ENCODE measurements at places on chromosomes 1 and 21. TPM values are rescaled to one million over a fixed set of nuclear protein-coding genes. Genes with fewer than 3 reads are reported as not detected.

Gene HES5
- not detected for total RNA-seq

Gene NOS1AP
- total RNA-seq, result 0.18 TPM

Gene ADAMTS1
- total RNA-seq, result 116 TPM

Gene RO60
- total RNA-seq, result 161 TPM

- DNase-seq, result peak; percentile 90
These were observed 118.3 kb upstream of the FGGY start for GRCh38 chr1:59178339-59179187.

- DNase-seq, result no peak
These were observed 139.4 kb downstream of the EDEM3 start for GRCh38 chr1:184615301-184615700.

- DNase-seq, result no peak
These were observed 31.2 kb upstream of the LAPTM5 start for GRCh38 chr1:30788580-30789387.

DNA sequence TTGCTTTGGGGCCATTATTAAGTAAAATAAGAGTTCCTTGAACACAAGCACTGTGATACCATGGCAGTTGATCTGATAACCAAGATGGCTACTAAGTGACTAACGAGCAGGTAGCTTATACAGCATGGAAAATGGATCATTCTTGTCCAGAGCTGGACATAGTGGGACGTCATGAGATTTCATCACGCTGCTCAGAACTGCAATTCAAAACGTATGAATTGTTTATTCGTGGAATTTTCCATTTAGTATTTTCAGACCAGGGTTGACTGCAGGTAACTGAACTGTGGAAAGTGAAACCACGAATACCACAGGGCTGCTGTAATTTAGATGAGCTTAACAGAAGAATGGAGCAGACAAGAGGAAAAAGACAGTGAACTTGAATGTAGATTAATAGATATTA lies 38.9 kb downstream of the CCDC18 start:
- no peak for DNase-seq

DNA sequence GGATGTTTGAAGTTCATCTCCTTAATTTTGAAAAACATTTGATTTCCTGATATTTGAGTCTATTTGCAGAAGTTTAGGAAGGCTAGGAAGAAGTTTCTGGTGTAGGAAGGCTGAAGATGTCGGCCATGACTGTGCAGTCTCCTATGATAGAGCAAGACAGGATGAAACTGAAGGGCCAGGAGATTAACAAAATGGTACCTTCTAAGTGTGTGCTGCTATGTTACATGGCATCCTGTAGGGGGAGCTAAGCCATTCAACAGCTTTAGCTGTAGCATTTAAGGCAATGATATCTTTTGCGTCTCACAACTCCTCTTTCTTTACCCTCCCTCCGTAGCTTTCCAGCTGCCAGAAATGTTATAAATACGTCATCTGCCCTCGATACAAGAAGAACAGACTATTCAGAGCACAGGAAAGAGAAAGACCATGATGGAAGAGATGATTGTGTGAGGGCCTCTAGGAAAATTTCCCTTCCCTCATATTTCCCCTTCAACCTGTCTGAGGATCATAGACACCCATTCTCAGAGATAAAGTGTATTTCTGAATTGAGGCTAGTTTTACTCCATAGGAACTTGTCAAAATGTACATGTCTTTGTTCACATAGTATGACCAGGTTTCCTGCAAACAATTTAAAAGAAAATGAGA lies 61.1 kb downstream of the XCL1 start:
- DNase-seq, result peak; percentile 38

DNA sequence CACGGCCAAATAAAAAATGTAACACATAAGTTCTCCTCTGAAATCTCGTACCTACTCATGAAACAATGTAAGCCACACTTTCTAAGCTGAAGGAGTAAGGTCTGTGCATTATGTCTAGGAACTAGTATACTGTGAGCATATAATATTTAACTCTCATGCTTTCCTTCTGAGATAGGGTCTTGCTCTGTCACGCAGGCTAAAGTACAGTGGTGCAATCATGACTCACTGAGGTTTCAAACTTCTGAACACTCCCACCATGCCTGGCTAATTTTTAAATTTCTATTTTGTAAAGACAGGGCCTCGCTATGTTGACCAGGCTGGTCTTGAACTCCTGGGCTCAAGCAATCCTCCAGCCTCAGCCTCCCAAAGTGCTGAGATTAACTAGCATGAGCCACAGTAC lies 71.3 kb downstream of the AHCTF1 start:
- peak; percentile 19 for DNase-seq

DNA sequence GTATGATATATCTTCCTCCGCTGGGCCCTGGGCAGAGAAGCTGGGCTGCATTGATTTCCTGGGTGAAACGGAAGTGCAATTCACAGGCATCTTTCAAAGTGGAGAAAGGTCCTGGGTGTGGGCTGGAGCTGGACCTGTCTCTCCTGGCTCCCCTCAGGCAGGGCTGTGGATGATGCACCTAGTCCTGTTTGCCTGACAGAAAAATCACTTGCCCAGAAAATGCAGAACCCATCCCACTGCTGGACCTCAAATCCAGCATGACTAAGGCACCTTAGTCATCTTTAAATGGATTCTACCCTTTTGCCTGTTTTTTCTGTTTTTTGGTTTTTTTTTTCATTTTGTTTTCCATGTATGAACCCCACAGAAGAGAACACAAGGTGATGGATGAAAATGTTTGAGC lies 49.7 kb downstream of the MYSM1 start:
- DNase-seq, result peak; percentile 47

DNA sequence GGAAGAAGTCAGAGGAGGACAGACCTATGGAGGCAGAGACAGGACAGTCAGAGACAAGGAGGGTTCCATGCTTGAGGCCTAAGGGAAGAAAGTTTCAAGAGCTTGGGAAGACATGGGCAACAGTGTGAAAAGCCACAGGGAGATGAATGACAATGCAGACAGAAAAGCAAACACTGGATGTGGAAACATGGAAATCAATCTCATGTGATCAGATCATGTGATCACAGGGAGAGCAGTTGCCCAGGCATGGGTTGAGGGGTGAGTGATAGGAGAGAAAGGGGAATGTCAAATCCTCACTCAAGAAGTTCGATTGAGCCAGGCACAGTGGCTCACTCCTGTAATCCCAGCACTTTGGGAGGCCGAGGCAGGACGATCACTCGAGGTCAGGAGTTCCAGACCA lies 17.2 kb downstream of the PTAFR start:
- no peak for DNase-seq

DNA sequence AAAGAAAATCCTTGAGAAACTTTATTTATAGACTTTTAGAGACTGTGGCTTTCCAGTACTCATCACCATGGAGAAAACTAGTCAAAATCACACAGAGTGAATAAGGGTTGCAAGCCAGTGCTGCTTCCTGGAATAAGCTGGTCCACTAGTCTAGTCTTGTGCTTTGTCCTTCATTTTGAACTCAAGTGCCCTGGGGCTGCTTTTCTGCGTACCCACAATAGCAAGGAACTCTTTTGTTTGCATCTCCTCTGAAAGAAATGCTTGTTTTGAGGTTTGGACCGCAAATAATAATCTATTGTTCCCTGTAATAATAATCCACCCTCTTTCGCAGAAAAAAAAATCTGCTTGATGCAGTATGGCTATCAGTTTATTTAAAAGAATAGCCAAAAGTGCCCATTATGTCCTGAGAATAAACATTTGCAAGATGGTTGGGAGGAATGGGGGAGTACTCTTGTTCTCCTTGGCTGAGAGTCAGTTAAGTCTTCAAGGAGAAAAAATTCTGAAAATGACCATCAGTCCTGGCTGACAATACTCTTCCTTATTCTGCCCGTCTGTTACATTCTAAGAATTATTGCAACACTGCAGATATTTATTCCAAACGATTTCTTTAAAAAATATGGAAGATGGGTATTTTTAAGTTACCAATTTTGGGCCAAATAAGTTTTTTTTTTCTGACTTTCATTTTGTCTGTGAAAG lies 41.9 kb downstream of the MPZL1 start:
- no peak for DNase-seq

- peak; percentile 28 for DNase-seq
These were observed at the start of gene SELENON for GRCh38 chr1:25799935-25800702. Gene SELENON, plus strand, starts transcription at chr1:25800193. Its CDS starts 38 bp downstream, at chr1:25800231.

DNA sequence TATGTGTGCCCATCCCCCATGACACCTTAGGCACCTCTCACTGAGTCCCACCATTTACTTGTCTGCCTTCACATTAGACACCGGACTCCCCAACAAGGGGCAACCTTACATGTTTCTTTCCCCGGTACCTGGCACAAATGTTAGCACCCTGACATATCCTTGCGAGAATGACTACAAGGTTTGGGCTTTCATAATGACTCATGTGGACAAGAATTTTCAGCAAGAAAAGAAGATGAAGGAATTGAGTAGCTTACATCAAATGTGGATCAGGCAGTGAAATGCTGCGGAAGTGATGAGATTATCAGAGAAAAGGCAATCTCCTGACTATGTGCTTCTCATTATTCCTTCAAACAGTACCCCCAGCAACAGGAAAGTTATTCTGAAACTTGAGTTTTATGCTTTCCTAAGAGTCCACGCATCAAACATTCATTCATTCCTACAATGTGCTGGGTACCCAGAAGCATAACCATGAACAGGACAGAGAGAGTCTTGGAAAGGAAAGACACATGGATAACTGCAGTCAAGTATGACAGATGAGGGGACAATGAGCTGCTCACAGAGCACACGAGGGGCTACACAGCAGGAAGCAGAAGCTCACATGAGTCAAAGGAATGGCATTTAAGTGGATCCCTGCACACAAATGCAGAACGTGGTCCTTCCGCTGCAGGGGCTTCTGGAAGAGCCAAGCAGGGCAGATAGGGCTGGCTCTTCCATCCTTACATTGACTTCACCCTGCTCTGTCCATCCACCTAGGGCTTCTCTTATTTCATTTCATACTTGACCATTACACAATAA lies 112.1 kb downstream of the PCNX2 start:
- DNase-seq, result peak; percentile 63

Measured in IMR-90 (cell line).